GM23248 (cell line): ENCODE measurements at places on chromosomes 16 and 17. TPM values are rescaled to one million over a fixed set of nuclear protein-coding genes. Genes with fewer than 3 reads are reported as not detected.

GRCh38 chr16:25038239-25038954 is 23.2 kb upstream of the ARHGAP17 start:
- peaks cover 7% of the 10 kb centered on the region; the same call in 1 of the 2 replicates for H3K4me1 ChIP-seq
- H3K27me3 ChIP-seq = no peaks in the 10 kb centered on the region
- no peaks in the 10 kb centered on the region for H3K36me3 ChIP-seq

Gene AOC2
- total RNA-seq = 0.13 and 0.22 TPM in 2 replicates

Gene CSH1
- not detected in 2 replicates for total RNA-seq

- DNase-seq = peak; percentile 43
- no peak overlapping the region for H3K4me3 ChIP-seq
- no peaks in the 10 kb centered on the region for H3K27me3 ChIP-seq
- no peak overlapping the region for H3K27ac ChIP-seq
- no peaks in the 10 kb centered on the region for H3K4me1 ChIP-seq
Observed at GRCh38 chr16:88905563-88905962, 39.1 kb upstream of the PABPN1L start.

Gene HBA2
- total RNA-seq = not detected in 2 replicates

Gene ELMO3
- total RNA-seq = 1.5 and 1.6 TPM in 2 replicates

- peak overlapping the region; percentile 26; the same call in 1 of the 2 replicates for H3K4me3 ChIP-seq
- no peaks in the 10 kb centered on the region for H3K36me3 ChIP-seq
- H3K27me3 ChIP-seq = peaks cover 37% of the 10 kb centered on the region
- H3K27ac ChIP-seq = no peak overlapping the region
- DNase-seq = no peak
Observed at GRCh38 chr16:89202422-89203215, 2.3 kb upstream of the SLC22A31 start.

GRCh38 chr16:57578521-57579360 is 36.3 kb downstream of the ADGRG5 start:
- H3K4me3 ChIP-seq = no peak overlapping the region
- H3K27ac ChIP-seq = no peak overlapping the region
- no peaks in the 10 kb centered on the region for H3K4me1 ChIP-seq
- H3K36me3 ChIP-seq = no peaks in the 10 kb centered on the region

DNA sequence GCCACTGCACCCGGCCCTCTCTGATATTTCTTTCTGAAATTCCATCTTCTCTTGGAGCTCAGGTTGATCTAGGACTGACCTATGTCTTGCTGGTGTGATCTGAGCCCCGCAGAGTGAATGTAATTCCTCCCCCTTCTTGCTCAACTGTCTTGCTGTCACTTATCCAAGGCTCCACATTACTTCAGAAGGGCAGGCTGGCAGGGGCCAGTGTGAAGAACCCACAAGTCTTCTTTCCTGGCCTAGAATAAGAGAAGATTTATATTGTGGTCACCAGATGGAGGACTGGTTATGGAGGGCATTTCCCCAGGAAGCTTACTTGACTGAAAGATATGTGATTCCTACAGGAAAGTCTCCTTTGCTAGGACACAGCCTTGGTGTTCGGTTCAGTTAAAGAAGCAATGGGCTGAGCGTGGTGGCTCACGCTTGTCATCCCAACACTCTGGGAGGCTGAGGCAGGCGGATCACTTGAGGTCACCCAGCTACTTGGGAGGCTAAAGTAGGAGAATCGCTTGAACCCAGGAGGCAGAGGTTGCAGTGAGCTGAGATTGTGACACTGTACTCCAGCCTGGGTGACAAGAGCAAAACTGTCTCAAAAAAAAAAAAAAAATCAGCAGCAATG is 13.4 kb downstream of the ITGAL start:
- DNase-seq = peak; percentile 20
- no peak overlapping the region for H3K27ac ChIP-seq
- no peak overlapping the region for H3K4me3 ChIP-seq
- H3K4me1 ChIP-seq = no peaks in the 10 kb centered on the region
- H3K27me3 ChIP-seq = peaks cover 4% of the 10 kb centered on the region; the same call in 1 of the 2 replicates
